Stimulated activated CD8-positive, alpha-beta memory T cell treated with anti-CD3 and anti-CD28 coated beads, Interleukin-12 subunit alpha, Interleukin-12 subunit beta, amount 100 ng/mL, for 4 hours (primary cell): ENCODE measurements at places on chromosomes 13 and 19.

- no peak for DNase-seq
These were observed 8.4 kb downstream of the CSNK1A1L start for GRCh38 chr13:37097076-37097475.

DNA sequence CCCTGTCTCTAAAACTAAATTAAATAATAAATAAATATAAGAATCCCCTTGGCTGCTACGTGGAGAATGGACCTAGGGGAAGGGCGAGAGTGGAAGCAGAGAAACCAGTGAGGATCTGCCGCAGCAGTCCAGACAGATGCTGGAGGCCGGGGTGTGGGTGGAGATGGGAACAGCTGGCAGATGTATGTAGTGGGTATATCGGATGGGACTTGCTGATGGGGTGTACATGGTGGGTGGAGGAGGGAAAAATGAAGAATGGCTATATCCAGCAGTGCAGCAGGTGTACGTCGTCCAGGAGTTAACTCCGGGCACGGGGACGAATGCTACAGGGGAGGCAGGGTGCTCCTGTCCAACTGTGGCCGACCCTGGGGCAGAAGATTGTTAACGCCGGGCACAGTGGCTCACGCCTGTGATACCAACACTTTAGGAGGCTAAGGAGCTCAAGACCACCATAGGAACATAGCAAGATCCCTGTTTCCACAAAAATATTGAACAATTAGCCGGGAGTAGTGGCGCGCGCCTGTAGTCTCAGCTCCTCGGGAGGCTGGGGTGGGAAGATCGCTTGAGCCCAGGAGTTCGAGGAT, 654 bp downstream of the CEP89 start:
- no peak for DNase-seq

GRCh38 chr13:46629811-46630413, 76.9 kb downstream of the LRCH1 start:
- DNase-seq: no peak

DNA sequence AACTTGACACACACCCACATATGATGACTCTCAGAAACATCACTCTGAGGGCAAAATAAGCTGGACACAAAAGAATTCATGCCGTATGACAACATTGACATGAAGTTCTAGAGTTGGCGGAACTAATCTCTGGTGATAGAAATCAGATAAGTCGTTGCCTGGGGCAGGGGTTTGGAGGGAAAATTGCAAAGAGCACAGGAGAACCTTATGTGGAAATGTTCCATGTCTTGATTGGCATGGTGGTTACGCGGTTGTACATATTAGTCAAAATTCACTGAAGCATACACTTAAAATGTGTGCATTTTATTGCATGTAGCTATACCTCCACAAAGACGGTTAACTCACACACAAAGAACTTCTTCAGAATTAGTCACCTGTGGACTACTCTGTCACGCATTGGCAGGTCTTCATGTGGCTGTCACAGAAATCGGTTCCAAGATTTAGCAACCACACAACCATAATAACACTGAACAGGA, 137.8 kb upstream of the GJB6 start:
- no peak for DNase-seq

GRCh38 chr19:7488736-7489353, at the start of gene PEX11G:
Gene PEX11G, minus strand, starts transcription at chr19:7489035. Its CDS starts 25 bp downstream, at chr19:7489010.
- DNase-seq: peak; percentile 86

GRCh38 chr13:91639330-91639729, 240.9 kb downstream of the GPC5 start:
- no peak for DNase-seq

- no peak for DNase-seq
These were observed 1075.0 kb downstream of the DIAPH3 start for GRCh38 chr13:59088716-59089115.

DNA sequence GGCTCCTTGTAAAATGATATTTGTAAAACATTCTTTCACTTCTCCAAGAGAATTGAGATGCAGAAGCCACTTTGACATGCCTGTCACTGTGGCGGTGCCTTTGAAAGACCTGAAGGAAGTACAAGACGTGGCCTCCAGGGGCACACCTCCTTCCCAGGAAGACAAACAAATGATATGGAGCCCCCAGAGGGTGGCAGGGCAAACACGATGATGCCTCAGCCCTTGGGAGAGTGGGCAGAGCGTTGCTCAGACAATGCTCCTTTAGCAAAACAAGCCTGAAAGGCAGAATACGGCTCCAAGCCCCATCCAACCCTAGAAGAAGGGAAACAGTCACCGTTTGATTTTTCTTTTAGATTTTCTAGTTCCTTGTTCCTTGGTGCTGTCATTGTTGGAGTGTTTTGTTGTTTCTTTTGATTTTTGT, 9.2 kb upstream of the ATP12A start:
- DNase-seq: no peak

DNA sequence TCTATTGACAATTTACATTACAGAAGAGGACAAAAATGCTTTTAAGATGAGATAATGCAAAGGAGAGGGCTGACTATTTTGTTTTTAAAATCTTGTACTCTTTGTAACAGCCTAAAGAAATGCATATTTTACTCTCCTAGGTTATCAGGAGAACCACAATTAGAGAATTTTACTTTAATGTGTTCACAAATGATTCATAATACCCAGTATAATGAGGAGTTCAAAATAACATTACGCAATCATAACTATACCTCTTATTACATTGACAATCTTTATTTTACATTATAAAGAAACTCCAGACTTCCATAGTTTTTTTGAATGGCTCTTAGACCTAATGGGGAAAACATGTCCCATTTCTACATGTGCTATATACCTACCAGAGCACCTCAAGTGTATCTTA, 1089.7 kb downstream of the PCDH17 start:
- no peak for DNase-seq

- DNase-seq: no peak
These were observed 77.2 kb upstream of the TMTC4 start for GRCh38 chr13:100751826-100752225.

DNA sequence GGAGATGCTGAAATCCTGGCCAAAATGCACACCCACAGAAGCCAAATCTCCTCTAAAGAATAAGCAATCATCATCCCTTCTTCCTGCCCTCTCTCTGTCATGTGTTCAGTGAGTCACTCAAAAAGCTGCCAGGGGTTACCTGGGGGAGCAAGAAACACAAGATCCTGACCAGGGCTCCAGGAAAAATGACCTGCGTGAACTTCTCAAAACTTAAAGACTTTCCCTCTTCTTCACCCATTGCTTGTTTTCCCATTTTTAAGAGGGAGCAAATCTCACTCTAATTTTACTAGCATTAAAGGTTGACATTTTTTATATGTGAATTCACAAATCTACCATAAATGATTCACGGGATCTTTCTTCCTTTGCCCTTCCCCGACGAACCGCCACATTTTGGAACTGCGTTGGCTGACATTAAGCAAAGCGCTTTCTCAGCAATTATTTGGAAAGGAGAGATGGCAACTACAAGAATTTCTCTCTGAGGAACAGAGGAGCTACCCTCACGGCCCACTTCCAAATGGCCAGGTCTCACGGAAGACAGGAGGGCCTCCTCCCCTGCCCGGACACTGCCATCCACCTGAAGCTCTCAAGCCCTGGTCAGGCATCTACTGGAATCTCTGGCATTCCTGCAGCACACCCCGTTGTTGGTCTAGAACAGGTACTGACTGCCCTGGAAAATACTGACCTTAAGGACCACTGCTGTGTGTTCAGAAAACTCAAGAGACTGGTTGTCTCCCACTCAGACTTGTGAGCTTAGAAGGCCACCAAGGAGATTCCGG, 14.2 kb downstream of the TSHZ3 start:
- no peak for DNase-seq

- no peak for DNase-seq
These were observed 11.4 kb downstream of the FCHO1 start for GRCh38 chr19:17762505-17763229.

DNA sequence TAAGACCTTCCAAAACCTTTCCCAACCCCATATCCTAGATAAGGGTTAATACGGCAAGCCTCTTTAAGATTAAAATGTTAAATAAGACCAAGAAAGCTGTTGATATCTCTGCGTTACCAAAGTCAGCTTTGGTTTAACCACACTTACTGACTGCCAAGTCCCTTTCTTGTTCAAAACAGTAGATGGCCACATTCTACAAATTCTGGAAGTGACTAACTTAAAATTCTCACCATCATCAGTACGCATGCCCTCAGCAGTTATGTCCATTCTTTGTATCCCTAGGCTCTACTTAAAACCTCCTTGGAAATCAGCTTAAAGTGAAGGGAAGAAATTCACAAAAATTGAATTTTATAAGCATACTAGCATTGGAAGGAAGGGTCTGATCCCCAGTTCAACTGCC, 23.6 kb downstream of the SOHLH2 start:
- no peak for DNase-seq

GRCh38 chr19:10333758-10334587, 644 bp upstream of the RAVER1 start:
- DNase-seq: no peak

DNA sequence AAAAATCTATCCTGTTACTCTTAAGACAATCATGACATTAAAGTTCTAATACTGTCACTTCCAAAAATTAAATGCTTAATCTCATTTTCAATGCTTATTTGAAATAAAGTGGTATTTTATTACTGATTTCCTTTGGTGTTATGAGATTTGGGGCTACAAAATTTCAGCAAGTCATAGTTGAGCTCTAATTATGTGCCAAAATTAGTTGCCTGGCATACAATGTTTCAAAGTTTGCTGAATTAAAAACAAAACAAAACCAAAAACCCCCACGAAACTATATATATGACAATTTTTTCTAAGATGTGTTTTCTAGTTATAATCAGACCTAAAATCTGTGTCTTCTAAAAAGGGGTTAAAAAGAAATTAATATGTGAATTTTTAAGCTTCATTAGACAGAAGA, 62.2 kb downstream of the KCNRG start:
- no peak for DNase-seq

DNA sequence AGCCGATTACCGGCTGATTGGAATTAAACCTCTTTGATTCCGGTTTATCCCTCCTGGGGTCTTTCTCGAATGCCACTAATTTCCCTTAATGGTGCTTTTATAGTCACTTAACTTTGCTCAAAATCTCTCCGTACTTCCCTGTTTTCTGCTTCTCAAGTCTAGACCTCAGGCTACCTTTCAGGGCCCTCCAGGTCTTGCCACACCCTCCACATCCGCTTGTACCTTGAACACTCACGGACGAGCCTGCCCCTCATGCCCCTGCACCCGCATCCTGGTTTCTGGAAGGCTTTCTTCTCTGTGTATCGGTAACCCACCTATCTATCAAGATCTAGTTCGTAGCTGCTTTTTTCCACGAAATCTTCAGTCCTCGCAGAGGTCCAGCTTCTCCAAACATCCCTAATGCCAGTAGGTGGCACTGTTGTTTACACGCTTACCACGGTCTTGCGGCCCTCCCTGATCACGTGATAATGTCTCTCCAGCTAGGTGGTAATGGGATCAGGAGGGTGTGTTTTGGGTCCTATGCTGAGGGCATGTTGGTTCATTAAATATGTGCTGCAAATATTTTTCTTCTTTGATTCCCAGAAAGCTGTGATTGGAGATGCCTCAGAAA, 13.8 kb downstream of the ATP12A start:
- DNase-seq: no peak

DNA sequence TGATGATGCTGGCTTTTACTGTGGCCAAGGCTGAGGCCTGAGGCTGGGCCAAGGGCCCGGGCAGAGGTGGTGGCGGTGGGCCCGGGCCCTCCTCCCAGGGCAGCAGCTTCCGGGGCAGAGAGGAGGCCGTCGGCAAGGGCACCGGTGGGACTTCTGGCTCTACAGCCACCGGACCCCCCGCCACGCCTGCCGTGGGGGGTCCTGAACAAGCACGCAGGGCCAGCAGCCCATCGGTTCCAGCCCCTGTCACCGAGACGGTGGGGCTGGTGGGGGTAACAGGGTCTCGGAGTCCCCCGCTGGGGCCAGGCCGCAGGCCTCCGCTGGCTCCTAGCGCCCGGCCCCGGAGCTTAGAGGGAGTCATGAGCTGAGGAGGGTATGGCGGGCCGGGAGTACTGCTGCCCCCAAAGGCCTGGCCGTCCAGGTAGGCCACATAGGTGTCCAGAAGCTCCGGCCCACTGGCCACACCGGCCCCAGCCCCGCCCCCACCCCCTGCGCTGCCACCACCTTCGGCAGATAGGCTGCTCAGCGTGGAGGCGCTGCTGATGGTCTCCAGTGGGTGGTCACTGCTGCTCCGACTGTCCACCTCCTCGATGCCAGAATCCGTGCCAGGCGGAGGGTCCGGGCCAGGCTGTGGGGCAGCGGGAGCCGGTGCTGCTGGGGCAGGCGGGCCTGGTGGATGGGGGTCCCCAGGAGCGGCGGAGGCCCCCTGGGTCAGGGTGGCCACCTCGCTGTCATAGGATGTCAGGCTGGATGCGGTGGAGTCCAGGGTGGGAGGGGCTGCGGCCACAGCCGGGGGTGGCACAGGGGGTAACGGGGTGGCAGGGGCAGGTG, 17.3 kb downstream of the C19orf81 start:
- DNase-seq: no peak

DNA sequence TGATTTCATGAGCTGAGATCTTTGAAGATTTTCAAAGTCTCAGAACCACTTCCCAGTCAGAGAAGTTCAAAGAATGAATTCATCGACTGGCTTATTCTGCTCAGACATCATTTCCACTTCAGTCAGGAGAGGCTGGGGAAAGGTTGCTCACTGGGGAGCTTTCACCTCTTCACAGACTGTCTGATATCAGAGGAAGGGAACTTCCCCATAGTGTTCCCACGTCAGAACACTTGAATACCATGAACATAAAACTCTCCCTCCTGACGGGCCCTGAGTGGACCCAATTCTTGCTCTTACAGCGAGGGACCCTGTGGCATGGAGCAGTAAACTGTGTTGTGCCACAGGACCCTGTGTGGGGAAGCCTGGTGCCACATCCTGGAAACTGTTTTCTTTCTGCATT, 492.6 kb downstream of the COG6 start:
- DNase-seq: no peak

DNA sequence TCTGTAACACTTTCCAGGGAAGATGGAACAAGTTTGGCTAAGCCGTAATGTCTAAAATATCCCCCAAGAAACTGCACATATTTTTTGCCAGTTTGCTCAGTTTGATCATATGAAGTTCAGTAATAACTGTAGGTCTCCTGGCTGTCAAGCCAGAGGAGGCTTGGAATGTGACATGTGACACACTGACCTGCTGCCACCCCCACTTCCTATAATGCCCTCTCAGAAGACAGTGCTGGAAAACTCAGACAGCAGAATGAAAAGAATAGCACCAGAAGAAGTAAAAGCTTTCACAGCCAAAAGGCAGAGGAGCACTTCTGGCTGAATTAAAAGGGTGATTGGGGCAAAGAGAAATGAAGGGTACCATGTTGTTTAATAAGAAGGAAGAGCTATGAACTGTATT, 67.4 kb upstream of the UBAC2 start:
- no peak for DNase-seq

GRCh38 chr13:104015646-104016396, 949.6 kb upstream of the SLC10A2 start:
- DNase-seq: no peak
